Activated CD4-positive, alpha-beta T cell treated with anti-CD3 and anti-CD28 coated beads, Interleukin-2, amount 10 ng/mL, durations not matched to agents 7 days and 5 days (primary cell): ENCODE measurements at places on chromosomes 11 and 22.

DNA sequence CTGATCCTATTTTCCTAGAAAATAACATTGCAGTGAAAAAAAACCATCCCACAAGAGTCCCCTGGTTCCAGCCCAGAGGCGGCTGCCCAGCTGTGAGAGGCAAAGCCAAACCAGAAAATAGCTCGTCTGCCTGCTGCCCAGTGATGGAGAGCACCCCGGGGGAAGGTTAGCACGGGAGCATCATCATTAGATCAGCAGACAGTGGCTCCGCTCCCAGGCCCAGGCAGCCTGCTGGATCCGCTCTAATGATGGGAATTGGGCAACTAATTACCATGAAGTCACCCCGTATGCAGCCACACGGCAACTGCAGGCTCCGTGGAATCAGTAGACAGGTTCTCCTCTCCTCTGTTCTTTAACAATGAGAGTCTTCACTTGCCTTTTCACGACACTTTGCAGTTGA, 17.1 kb upstream of the B3GAT1 start:
- peaks cover 12% of the 10 kb centered on the region for H3K27me3 ChIP-seq
- H3K4me3 ChIP-seq, result no peak overlapping the region
- no peak for DNase-seq
- no peaks in the 10 kb centered on the region for H3K4me1 ChIP-seq
- no peaks in the 10 kb centered on the region for H3K36me3 ChIP-seq

DNA sequence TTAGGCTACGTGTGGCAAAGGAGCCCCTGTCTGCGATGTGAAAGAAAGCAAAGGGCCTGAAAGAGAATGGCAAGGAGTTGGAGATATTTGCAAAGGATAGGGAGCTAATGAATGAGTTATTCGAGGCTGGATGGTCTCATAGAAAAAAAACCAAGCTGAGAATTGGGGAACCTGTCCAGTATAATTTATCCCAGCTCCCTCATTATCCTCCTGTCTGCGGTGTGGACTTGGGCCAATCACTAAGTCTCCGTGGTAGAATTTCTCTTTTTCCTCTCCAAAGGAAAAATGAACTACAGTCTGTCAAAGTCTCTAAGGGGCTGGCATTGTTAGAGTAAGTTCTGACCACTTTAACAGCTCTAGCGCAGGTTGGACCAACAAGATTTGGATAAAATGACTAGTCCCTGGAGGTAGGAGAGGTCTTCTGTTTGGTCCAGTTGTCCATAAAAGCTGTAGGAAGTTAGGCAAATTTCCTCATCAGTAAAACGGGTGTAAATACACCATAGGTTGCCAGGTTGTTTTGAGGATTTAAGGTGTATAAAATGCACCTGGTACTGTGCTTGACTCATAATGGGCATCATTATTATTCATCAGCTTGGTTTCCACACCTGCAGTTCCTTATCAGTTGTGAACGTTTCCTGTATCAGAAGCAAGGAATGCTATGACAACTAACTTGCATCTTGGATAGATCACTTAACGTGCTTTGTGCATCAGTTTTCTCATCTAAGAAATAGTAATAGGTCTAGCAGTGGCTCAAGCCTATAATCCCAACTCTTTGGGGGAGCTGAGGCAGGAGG, 10.3 kb upstream of the CDON start:
- H3K36me3 ChIP-seq, result no peaks in the 10 kb centered on the region
- no peak overlapping the region for H3K4me3 ChIP-seq
- H3K27me3 ChIP-seq, result peaks cover 13% of the 10 kb centered on the region
- H3K27ac ChIP-seq, result no peak overlapping the region
- DNase-seq, result no peak
- H3K4me1 ChIP-seq, result no peaks in the 10 kb centered on the region

DNA sequence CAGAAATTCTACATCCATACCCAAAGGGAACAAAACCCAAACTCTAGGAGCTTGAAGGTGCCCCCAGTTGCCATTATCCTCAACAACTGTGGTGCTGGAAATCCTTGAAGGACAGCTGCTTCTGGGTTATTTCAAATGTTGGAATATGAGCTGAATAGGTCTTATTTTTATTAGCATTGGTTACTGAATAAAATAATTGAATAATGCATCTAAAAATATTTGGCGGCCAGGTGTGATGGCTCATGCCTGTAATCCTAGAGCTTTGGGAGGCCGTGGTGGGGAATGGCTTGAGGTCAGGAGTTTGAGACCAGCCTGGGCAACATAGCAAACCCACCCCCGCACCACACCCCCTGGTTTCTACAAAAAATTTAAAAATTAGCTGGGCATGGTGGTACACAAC, 10.9 kb downstream of the PAMR1 start:
- DNase-seq, result no peak
- no peaks in the 10 kb centered on the region for H3K4me1 ChIP-seq
- no peaks in the 10 kb centered on the region for H3K36me3 ChIP-seq
- H3K27me3 ChIP-seq, result peaks cover 7% of the 10 kb centered on the region
- no peak overlapping the region for H3K27ac ChIP-seq

- H3K36me3 ChIP-seq, result no peaks in the 10 kb centered on the region
- no peak overlapping the region for H3K4me3 ChIP-seq
- H3K4me1 ChIP-seq, result peaks cover 4% of the 10 kb centered on the region
- no peak overlapping the region for H3K27ac ChIP-seq
- DNase-seq, result no peak
These were observed 58.4 kb upstream of the CSNK2A3 start for GRCh38 chr11:11411401-11411985.

GRCh38 chr11:69370984-69371709, 77.2 kb downstream of the MYEOV start:
- no peaks in the 10 kb centered on the region for H3K27me3 ChIP-seq
- no peaks in the 10 kb centered on the region for H3K36me3 ChIP-seq
- H3K4me3 ChIP-seq, result no peak overlapping the region
- no peak overlapping the region for H3K27ac ChIP-seq

DNA sequence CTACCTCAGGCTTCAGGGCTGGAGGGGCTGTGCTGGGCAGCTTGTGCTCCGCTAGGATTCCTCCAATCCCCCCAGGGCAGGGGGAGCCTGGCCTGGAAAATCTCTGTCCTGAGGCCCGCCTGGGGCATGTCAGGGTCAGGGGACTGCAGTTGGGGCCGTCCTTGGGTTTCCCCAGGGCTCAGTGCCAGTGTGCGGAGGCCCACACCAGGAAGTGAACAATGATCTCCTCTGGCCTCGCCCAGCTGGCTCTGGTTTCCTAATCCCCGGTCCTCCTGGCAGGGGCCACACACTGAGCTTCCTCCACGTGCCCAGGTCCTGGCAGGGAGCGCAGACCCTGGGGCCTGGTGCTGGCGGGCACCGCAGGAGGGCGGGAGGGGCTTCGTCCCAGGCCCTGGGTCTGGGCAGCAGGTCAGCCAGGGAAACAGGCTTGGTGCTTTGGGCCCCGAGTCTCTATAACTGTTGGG, 1.4 kb upstream of the MUC2 start:
- H3K27ac ChIP-seq, result no peak overlapping the region
- no peaks in the 10 kb centered on the region for H3K27me3 ChIP-seq

- H3K27me3 ChIP-seq, result no peaks in the 10 kb centered on the region
- H3K27ac ChIP-seq, result peak overlapping the region; percentile 92
- no peak for DNase-seq
- H3K4me3 ChIP-seq, result peak overlapping the region; percentile 23
- peaks cover 18% of the 10 kb centered on the region for H3K36me3 ChIP-seq
- H3K4me1 ChIP-seq, result peaks cover 47% of the 10 kb centered on the region
These were observed 1.3 kb upstream of the NDUFC2 start for GRCh38 chr11:78080818-78081495.

DNA sequence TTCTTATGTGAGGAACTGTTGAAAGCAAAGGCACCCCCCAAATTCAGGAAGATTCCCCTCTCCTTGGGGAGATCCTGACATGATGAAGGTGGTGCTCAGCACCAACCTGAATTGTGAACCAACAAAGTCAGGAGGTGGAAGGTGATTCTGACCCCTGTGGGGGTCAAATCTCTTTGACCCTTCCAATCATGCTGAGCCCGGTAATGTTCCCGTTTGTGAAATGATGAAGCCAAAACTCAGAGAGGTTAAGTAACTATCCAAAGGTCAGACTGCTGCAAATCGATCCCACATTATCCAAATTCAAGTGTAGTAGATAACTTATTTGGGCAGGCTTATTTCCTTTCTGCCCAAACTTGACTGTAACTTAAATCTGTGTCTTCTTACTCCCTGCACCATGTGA, 19.1 kb downstream of the SERPING1 start:
- peaks cover 3% of the 10 kb centered on the region for H3K27me3 ChIP-seq
- no peak overlapping the region for H3K4me3 ChIP-seq
- no peak for DNase-seq
- H3K36me3 ChIP-seq, result no peaks in the 10 kb centered on the region
- H3K4me1 ChIP-seq, result no peaks in the 10 kb centered on the region

GRCh38 chr11:61173456-61173855, 12.2 kb upstream of the VPS37C start:
- no peak for DNase-seq
- H3K36me3 ChIP-seq, result no peaks in the 10 kb centered on the region
- peaks cover 2% of the 10 kb centered on the region for H3K27me3 ChIP-seq
- no peak overlapping the region for H3K27ac ChIP-seq
- no peak overlapping the region for H3K4me3 ChIP-seq

- no peak overlapping the region for H3K27ac ChIP-seq
- no peak overlapping the region for H3K4me3 ChIP-seq
- no peak for DNase-seq
- no peaks in the 10 kb centered on the region for H3K36me3 ChIP-seq
- no peaks in the 10 kb centered on the region for H3K27me3 ChIP-seq
- H3K4me1 ChIP-seq, result peaks cover 5% of the 10 kb centered on the region
These were observed 6.8 kb upstream of the OMP start for GRCh38 chr11:77095551-77096490.

DNA sequence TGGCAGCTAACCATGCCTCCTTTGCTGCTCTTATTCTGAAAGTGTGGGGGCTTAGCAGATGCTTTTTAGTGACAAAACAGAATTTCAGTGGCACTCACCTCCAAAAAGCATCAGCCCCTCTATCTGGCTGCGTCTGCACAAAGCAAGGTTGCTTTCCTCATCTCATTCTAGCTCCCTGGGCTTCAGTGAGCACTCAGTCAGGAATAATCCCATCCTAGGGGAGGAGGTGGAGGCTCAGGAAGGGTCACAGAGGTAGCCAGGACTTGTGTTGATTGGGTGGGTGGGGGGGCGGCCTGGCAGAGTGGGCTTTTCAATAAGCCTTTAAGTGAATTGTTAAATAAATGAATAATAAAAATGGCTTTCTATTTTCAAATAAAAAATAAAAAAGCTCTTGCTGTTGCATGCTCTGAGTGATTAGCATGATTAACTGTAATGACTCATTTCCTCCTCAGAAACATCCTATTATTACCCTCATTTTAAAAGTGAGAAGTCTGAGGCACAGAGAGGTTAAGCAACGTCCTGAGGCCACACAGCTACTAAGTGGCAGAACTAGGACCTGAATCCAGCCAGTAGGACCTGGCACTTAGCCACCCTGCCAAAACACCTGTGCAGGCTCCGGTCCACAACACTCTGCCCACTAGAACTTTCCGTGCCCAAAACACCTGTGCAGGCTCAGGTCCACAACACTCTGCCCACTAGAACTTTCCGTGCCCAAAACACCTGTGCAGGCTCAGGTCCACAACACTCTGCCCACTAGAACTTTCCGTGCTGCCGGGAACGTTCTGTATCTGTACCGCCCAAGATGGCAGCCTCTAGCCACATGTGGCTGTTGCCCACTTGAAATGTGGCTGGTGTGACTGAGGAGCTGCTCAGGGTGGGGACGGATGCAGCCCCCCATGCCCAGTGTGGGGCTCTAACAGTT, 5.5 kb downstream of the B3GAT1 start:
- H3K4me1 ChIP-seq, result peaks cover 2% of the 10 kb centered on the region
- no peak overlapping the region for H3K4me3 ChIP-seq

DNA sequence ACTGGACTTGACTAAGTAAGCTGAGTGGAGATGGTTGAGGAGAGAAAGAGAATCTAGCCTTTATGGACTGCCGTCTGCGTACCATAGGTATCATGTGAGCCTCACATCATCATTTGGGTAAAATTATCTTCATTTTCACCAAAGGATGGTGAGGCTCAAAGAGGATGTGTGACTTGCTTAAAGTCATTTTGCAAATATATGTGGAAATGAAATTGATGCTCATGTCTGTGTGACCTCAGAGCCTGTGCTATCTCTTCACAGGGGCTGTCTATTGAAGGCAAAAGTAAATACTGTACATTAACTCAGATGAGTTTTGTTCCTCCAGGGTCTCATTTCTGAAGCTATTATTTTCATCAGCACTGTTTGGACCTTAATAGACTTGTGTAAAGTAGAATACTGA, 83.3 kb upstream of the ALKBH3 start:
- peaks cover 12% of the 10 kb centered on the region for H3K36me3 ChIP-seq
- no peaks in the 10 kb centered on the region for H3K27me3 ChIP-seq
- H3K4me1 ChIP-seq, result no peaks in the 10 kb centered on the region
- no peak for DNase-seq
- no peak overlapping the region for H3K27ac ChIP-seq

- no peaks in the 10 kb centered on the region for H3K36me3 ChIP-seq
- no peak overlapping the region for H3K4me3 ChIP-seq
- H3K27me3 ChIP-seq, result no peaks in the 10 kb centered on the region
- no peak for DNase-seq
- H3K27ac ChIP-seq, result no peak overlapping the region
These were observed 92.6 kb downstream of the CTTN start for GRCh38 chr11:70490723-70491558.

DNA sequence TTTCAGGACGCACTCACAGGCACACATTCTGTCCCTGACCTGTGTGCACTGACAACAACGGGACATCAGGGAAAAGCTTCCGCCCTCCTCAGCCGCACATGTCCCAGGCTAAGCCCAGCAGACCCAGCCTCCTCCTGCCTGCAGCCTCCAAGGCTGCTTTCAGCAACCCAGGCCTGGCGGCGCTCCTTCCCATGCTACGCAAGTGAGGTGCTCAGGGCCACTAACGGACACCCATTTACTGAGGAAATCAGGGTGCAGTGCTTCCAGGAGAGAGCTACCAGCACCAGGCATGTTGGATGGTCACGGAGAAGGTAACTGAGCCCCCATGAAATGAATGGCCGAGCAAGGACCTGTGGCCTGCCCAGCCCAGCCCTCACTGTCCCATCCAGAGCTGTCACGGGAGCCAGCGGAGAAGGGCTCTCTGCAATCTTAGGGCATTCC, 6.9 kb downstream of the MOB2 start:
- H3K27me3 ChIP-seq, result no peaks in the 10 kb centered on the region
- H3K4me1 ChIP-seq, result no peaks in the 10 kb centered on the region
- H3K27ac ChIP-seq, result no peak overlapping the region

GRCh38 chr22:34877506-34877905, 188.5 kb upstream of the ISX start:
- H3K4me1 ChIP-seq, result no peaks in the 10 kb centered on the region
- H3K4me3 ChIP-seq, result no peak overlapping the region
- no peak overlapping the region for H3K27ac ChIP-seq
- DNase-seq, result no peak

DNA sequence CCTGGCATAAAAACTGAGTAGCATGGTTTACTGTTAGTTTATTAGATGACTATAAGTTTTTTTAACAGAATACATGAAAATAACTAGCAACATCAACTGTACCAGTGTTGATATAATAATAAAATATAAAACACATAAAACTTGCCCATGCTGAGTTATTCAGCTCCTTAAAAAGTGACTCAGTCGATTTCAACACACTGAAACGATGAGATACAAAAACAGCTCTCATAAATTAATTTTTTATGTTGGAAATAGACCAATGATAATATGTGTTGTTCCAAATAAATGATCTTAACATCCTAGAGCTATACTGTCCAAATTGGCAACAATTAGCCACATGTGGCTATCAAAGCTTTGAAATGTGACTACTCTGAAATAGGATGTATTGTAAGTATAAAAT, 15.9 kb downstream of the PDGFD start:
- no peaks in the 10 kb centered on the region for H3K4me1 ChIP-seq
- H3K27me3 ChIP-seq, result no peaks in the 10 kb centered on the region
- H3K36me3 ChIP-seq, result no peaks in the 10 kb centered on the region
